CD4-positive, alpha-beta T cell treated with Interleukin-17A for 4 hours (primary cell): ENCODE measurements at places on chromosomes 4 and X.

DNA sequence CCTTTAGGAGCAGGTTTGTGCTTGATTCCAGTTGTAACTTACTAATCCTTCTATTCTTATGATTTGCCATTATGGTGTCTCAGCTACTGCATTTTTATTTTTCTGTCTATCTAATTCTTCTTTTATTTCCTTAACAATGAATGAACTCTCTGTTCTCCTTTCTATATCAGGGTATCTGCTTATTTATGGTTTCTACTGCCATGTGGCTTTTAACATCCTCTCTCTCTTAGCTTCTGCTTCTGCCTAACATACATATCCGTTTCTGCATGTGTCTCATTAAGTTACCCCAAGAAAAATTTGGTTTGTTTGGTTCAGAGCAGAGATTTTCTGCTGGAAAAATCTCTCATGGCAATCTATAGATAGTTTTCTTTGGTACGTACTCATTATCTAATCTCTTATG, 614.4 kb downstream of the RPA4 start:
- no peak for DNase-seq

DNA sequence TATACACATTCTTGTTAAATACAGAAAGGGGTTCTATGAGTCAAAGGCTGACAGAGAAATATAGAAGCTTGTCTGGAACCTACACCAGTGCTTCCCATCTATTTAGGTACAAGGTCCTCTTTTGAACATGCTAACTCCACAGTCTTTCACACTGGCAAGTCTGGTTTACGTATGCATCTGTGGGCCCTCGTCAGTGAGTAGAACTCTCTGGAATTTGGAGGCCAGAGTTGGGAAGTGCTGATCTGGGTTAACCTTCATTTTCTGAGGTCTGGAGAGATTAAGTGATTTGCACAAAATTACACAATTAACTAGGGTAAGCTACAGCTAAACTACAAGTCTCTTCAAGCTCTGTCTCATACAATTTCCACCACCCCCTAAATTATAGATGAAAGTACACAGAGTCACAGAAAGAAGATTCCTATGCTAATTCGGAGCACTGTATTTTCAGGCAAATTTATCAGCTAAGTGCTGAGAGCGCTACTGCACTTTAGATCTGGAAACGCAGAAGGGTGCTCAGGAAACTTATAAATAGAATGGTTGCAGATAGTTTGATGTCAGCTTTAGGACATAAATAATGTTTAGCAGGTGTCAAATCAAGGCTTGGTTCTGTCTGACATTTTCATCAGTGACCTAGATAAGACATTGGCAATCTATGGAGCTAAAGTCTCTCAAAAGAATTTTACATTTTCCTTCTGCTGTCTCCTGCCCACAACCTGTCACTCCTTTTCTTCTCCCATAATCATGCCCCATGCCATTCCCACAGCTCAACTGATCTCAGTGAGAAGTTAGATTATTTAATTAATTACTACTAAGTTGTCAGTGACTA, 43.0 kb upstream of the PDLIM5 start:
- no peak for DNase-seq

- no peak for DNase-seq
Measured at GRCh38 chrX:109847257-109848187, 114.5 kb upstream of the ACSL4 start.

DNA sequence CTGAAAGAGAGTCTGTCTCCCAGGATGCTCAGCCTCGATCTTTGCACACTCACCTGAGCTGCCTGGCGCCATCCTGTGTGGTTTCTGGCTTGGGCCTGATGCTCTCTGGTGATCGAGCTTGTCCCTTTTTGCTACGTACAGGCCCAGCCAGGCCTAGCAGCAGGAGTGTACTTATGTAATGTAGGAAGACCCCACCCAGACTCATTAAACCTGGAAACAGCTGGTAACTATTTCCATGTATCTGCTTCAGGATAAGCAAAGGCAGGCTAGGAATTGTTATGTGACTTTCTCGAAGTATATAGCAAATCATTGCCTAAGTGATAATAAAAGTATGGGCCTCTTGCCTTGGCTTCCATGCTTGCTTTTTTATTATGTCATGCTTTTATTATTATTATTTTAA, 18.6 kb upstream of the ARSJ start:
- no peak for DNase-seq

- DNase-seq = no peak
Measured at GRCh38 chr4:36427696-36428095, 146.3 kb downstream of the DTHD1 start.

DNA sequence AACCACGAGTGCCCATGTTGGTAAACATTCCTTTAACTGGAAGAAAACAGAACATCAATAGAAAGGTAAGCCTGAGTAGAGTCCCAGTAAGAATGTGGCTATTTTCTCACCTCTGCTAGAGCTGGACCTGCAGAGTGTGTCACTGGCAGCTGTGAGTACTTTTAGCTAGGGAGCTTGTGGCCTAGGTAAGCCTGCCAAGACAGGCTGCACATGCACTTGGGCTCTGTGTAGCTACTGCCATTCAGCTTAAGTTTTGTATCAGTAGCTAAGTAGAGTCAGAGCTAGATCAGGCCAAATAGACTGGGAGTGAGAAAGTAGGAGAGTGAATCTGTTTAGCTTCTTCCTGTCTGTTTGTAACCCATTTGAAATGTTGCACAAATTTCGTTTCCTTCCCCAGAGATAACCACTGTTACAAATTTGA, 35.3 kb downstream of the RBPJ start:
- DNase-seq = no peak

DNA sequence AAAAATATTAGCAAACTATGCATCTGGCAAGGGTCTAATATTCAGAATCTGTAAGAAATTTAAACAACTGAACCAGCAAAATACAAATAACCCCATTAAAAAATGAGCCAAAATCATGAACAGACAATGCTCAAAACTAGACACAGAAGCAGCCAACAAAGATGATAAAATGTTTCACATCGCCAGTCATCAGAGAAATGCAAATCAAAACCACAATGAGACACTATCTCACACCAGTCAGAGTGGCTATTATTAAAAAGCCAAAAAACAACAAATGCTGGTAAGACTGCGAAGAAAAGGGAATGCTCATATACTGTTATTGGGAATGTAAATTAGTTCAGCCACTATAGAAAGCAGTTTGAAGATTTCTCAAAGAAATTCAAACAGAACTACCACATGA, 201.3 kb upstream of the CPEB2 start:
- no peak for DNase-seq

DNA sequence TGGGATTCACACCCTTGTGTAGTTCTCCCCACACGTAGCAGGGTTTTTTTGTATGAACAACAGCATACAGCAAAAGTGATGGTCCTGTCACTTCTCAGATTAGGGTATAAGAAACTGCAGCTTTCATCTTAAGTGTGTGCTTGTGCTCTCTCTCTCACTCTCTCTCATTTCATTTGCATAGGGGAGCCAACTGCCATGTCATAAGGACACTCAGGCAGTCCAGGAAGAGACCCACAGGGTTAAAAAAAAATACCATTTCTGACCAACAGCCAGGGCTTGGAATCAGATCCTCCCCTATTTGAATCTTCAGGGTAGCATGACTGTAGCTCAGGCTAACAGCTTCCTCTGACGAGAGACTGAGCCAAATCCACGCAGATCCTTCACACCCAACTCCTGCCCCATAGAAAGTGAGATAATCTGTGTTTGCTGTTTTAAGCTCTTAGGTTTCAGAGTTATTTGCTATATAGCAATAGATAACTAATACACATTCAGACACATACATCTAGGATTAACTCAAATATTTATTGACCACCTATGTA, 331.2 kb downstream of the PAPSS1 start:
- no peak for DNase-seq

DNA sequence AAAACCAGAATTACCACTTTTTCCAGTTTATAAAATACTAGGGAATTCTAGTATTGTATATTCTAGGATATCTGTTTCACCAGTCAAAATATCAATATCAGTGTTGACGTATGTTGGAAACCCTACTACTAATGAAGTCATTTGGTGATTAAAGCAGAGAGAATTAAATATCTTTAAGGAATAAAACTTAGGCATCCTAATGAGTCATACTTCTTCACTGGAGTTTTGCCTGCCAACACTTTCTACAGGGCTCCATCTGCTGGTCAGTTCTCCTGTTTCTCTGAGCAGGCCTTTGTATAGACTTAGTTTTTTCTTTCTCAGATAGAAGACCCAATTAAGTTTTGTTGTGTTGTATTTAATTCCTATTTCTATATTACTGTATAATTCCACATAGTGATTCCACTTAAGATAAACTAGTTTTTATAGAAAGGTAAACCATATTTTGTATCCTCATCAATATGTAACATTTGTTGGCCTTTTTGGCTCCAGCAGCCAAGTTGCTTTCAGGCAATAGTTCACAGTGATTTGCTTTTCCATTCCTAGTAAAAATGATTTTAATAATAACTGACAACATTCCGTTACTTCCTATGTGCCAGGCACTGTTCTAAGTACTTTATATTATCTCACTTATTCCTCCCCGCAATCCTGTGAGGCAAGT, 3.5 kb downstream of the AP1AR start:
- DNase-seq = peak; percentile 74

- DNase-seq = no peak
Measured at GRCh38 chr4:77473509-77473908, 132.1 kb upstream of the CXCL13 start.

DNA sequence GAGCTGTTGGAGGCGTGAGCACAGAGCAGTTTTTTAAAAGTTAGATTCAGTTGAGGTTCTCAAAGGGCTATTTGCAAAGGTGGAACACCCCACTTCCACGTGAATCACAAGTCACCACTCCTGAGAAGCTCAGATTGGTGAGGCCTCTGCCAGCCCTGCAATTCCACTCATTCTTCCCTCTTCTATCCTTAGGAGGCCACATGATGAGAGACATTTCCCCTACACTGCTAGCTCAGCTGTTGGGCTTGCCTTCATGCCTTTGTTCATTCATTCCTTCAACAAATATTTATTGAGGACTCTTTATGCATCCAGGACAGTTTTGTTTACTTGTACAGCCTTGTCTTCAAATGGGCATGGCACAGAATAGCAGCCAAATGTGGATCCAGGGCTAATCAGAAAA, 3.7 kb downstream of the SRPX2 start:
- no peak for DNase-seq

DNA sequence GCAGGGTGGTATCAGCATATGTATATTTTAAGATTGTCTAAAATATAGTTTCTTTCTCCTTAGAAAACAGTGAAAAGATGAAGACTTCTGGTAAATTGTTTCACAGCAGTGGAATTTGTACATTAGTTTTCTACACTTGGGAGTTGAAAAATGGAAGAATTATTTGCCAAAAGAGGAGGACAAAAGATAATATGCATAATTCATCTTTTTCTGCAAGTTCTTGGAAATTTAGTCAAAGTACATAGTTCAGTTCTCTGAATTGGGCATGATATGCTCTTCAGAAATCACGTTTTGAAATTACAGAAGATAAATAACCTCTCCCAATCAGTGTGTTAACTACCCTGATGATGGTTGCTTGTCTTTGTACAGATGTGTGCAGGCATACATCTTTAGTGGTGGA, 47.0 kb downstream of the RBPJ start:
- DNase-seq = no peak

DNA sequence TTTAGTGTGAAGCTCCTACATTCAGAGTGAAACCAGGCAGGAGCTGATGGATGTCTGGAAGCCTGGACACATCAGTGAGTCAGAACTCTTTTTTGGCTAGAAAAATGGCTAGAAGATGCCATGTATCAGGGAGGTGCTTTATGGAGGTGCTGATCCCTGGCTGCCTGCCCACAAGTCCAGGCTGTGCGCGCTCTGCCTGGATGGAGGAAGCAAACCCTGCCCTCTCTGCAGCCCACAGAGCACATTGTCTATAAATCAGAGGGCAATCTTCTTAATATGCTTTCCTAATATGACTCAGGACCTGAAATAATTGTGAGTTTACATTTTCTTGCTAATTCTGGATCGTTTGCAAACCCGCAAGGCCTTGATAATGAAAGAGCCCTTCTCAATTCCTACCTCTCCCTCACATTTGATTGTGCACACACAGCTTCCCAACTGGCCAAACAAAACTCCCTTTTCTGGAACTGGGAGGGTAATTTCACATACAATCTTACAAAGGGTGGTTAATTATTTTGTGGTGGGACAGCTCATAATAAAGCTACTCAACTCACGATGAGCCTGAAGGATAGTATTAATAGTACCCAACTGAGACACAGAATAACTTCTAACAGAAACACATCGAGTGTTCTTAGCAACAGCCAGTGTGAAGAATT, 11.7 kb downstream of the MFAP3L start:
- no peak for DNase-seq

DNA sequence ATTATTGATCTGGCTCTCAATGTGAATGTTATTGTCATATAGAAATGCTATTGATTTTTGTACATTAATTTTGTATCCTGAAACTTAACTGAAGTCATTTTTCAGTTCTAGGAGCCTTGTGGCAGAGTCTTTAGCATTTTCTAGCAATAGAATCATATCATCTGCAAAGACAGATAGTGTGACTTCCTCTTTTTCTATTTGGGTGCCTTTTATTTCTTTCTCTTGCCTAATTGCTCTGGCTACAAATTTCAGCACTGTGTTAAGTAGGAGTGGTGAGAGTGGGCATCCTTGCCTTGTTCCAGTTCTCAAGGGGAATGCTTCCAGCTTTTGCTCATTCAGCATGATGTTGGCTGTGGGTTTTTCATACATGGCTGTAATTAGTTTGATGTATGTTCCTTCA, 102.7 kb downstream of the SH3BGRL start:
- no peak for DNase-seq

- no peak for DNase-seq
Measured at GRCh38 chr4:36241771-36242170, 2.5 kb downstream of the ARAP2 start.

GRCh38 chr4:151921811-151922210, 161.0 kb upstream of the GATB start:
- no peak for DNase-seq

GRCh38 chr4:91751961-91752360, 551.8 kb upstream of the GRID2 start:
- DNase-seq = no peak

GRCh38 chr4:169330811-169331210, 60.1 kb upstream of the SH3RF1 start:
- DNase-seq = no peak

GRCh38 chr4:165360985-165361670, 17.7 kb upstream of the CPE start:
- DNase-seq = no peak

- no peak for DNase-seq
Measured at GRCh38 chrX:132664273-132664672, 175.4 kb upstream of the MBNL3 start.

- DNase-seq = no peak
Measured at GRCh38 chr4:111717921-111718320, 427.3 kb upstream of the FAM241A start.

DNA sequence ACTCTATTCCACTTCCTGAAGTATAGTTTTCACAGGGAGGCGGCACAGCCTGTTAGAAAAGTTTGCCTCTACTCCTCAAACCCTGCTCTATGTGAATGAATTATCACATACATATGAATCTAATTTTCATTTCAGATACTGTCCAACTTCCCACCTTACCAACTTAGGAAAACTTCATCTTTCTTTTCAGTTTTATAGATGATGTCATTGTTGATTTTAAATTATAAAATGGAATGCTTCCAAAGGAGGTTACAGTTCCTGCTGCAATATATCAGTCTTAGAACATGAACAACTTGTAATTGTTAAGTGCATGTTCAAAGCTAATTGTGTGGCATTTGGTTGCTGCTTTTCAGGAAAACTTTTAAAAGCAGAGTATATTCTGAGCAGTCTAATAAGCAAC, 92.4 kb downstream of the NEUROG2 start:
- DNase-seq = no peak
